ENCODE measurements at places on chromosomes 7 and 10.

GRCh38 chr7:123367484-123368122 lies 166.8 kb downstream of the IQUB start:
- peak; percentile 24 for DNase-seq

DNA sequence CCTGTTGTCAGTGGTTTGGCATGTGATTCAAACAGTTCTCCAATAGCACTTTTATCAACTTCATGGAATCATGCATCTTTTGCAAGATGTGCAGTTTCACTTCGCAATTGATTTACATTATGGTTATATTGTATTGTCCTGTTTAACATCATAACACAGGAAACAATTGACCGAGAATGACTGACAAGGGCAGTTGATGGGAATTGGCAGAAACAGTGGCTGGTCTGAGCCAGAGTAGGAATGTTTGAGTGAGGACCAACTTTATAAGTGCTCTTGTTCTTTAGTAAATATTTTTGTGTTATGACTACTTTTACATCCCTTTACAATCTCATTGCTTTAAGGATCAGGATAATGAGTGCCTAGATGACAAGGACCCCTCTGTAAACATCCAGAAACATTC lies 2.2 kb downstream of the KLHL7 start:
- DNase-seq, result no peak

DNA sequence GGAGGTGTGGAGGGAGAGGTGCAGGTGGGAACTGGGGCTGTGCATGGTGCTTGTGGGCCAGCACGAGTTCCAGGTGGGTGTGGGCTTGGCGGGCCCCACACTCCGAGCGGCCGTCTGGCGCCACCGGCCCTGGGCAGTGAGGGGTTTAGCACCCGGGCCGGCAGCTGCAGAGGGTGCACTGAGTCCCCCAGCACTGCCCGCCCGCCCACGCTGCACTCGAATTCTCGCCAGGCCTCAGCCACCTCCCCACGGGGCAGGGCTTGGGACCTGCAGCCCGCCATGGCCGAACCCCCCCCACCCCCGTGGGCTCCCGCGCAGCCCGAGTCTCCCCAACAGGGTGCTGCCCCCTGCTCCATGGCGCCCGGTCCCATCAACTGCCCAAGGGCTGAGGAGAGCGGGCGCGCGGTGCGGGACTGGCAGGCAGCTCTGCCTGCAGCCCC lies 810.2 kb downstream of the PCDH15 start:
- DNase-seq, result no peak

DNA sequence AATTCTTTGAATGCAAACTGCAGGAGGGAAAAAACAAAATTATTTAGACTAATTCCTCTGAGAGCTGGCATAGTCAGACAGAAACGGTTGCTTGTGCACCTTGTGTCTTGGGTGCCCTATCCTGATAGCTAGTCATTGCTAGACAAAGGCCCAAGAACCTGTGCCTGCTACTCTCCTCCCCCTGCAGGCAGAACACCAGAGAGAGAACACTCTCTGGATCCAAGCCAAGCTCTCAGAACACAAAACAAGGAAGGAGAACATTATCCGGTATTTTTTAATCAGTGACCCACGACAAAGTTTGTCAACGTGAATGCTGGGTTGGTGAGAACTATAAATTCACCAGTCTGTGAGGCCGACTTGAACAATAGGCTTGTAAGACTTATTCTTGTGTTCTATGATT lies 18.8 kb upstream of the PPP1R9A start:
- peak; percentile 86 for DNase-seq

- DNase-seq, result no peak
Measured at GRCh38 chr10:28833313-28833712, 156.0 kb downstream of the BAMBI start.

GRCh38 chr7:27156916-27157701 lies 634 bp upstream of the HOXA7 start:
- DNase-seq, result peak; percentile 72

DNA sequence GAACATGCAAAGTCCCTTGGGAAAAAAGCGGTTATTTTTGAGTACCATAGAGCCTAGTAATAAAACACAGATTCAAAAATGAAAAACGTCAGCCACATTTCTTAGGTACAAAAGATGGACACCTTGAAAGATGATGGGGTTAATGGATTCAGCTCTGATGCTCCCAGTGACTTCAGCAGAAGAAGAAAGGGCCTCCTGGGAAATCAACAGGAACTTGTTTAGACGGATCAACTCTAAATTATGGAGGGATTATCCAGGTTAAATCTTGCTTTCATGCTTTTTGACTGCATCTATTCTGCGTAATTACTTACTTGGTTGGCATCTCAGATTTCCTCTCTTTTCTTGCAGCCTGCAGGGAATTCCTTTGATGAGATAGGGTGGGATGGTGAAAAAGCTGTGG lies 82.5 kb downstream of the TMEM178B start:
- no peak for DNase-seq

GRCh38 chr10:69957886-69958555 lies 94.6 kb upstream of the MACROH2A2 start:
- DNase-seq, result peak; percentile 62

DNA sequence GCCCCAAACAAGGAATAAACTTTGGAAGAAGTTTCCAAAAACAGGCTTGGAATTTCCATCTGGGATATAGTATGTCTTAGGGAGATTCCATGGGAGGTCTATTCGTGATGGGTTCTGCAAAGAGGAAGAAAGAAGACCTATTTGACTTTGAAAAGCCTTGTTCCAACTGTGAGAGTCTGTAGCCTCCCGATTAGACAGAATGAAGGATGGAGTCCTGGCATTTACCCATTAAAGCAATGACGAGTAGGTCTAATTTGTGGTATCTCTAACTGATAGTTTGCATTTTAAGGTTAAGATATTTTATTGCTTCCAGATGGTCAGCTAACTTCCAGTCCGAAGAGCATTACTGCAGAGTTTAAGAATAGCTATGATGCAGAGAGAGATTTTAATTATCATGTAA lies 19.5 kb upstream of the GALNT17 start:
- DNase-seq, result no peak

GRCh38 chr10:131211559-131211958 lies 100.0 kb downstream of the TCERG1L start:
- DNase-seq, result no peak

- no peak for DNase-seq
Measured at GRCh38 chr7:116337800-116338199, 127.5 kb downstream of the TES start.

- no peak for DNase-seq
Measured at GRCh38 chr7:123028339-123028738, 32.8 kb upstream of the TAS2R16 start.

- DNase-seq, result no peak
Measured at GRCh38 chr10:102236006-102236405, 5.3 kb downstream of the PITX3 start.

DNA sequence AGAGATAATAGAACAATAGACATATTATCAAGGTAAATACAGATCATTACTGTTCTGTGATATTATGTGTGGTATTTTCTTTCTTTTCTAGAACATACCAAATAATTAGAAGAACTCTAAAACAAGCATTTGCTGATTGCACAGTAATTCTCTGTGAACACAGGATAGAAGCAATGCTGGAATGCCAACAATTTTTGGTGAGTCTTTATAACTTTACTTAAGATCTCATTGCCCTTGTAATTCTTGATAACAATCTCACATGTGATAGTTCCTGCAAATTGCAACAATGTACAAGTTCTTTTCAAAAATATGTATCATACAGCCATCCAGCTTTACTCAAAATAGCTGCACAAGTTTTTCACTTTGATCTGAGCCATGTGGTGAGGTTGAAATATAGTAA lies 185.5 kb downstream of the CFTR start:
- no peak for DNase-seq

GRCh38 chr10:51960494-51960895 lies 261.1 kb upstream of the CSTF2T start:
- peak; percentile 69 for DNase-seq

DNA sequence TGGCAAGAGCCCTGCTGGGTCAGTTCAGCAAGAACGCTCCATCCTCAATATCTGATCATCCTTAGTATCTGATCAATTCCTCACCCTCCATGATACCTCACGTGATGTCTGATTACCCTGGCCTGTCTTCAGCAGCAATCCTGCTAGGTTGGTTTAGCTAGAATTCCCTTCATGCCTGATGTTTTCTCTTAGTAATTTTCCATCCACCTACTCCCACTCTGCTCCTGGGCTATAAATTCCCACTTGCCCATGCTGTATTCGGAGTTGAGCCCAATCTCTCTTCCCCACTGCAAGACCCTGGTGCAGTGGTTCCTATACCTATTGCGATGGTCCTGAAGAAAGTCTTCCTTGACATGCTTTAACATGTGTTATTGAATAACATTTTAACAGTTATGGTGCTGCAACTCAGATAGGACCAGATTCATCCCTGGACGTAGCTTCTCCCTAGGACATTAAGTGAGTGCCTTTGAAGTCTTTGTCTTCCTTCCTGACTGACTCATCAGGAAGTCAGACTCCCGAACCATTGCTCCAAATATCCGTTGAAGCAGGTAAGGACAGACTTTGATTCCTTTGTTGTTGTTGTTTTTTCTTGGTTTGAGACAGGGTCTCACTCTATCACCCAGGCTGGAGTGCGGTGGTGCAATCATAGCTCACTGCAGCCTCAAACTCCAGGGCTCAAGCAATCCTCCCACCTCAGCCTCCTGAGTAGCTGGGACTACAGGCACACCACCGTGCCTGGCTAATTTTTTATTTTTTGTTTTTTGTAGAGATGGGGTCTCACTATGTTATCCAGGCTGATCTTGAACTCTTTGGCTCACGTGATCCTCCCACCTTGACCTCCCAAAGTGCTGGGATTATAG lies 29.4 kb upstream of the CLDN3 start:
- no peak for DNase-seq

- DNase-seq, result no peak
Measured at GRCh38 chr10:69787681-69788080, 14.0 kb upstream of the COL13A1 start.

DNA sequence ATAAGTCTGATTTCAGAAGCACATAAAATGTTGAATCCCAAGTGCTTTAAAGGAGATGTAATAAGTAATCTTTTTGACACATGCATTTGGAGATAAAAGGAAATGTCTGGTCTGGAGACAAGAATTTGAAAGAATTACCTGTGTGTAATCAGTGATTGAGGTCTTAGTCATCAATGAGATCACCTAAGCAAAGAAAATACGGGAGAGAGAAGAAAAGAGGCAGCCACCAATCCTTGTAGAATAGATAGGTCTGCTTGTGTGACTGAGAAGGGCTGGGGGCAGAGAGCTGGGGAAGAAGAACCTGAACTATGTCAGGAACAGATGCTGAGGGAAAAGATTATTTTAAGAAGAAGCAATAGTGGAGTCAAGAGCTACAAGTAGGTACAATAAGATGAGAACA lies 49.3 kb upstream of the ITPRID1 start:
- no peak for DNase-seq

GRCh38 chr7:76358011-76358480 lies 745 bp downstream of the YWHAG start:
- DNase-seq, result peak; percentile 79

- no peak for DNase-seq
Measured at GRCh38 chr7:2225336-2225735, 7.4 kb downstream of the MAD1L1 start.

GRCh38 chr7:128271471-128271941 lies 30.4 kb downstream of the LEP start:
- DNase-seq, result peak; percentile 17

DNA sequence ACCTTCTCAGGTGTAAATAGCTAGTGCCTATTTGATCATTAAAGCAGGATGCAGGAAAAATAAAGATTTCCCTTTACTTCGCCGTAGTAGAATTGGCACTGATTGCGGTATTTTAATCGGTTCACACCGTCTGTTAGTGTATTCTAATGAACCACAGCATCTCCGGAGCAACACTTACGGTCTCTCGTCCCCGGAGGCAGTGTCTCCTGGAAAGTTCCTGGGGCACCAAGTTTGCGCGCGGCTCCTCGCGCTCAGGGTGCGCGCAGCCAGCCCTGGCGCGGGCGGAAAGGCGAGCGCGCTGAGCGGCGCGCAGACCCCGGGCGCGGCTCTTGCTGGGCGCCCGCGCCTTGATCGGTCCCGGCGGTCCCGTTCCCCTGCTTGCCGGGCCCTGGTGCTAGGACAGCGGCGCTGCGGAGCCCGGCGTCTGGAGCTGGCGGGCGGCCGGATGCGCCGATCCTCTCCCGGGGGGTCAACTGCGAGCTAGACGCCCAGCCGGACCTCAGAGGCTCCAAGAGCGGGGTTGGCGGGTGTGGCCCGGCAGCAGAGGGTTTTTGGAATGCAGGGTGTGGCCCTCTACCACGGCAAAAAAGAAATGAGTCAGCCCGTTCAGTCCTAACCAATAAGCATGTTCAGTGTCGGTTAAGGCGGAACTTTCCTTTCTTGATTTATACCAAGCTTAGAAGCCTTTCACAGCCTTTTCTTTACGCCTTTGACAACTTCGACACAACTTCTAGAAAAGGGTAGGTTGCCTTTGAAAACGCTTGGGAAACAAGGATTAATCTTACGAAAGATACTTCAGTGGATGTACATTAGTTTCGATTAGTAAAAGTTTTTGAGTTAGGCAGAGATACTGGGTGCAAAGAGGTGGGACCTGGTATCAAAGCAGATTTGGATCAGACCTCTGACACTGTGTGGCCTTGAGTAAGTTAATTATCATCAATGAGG lies 166.8 kb upstream of the ASAH2 start:
- peak; percentile 57 for DNase-seq

DNA sequence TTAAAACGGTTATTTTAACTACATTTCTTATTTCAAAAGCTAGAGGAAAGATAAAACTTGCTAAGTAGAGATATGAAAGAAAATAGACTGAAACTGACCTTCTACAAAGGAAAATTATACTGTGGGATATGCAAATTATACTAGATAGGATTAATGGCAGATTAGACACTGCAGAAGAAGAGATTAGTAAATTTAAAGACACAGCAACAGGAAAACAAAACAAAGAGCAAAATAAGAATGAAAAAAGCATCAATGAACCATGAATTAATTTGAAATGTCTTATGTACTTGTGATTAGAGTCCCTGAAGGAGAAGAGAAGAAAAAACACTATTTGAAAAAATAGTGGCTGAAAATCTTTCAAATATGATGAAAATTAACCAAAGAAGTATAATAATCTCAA lies 52.3 kb downstream of the RNF32 start:
- DNase-seq, result no peak

- DNase-seq, result no peak
Measured at GRCh38 chr7:28893888-28894287, 64.2 kb downstream of the TRIL start.

DNA sequence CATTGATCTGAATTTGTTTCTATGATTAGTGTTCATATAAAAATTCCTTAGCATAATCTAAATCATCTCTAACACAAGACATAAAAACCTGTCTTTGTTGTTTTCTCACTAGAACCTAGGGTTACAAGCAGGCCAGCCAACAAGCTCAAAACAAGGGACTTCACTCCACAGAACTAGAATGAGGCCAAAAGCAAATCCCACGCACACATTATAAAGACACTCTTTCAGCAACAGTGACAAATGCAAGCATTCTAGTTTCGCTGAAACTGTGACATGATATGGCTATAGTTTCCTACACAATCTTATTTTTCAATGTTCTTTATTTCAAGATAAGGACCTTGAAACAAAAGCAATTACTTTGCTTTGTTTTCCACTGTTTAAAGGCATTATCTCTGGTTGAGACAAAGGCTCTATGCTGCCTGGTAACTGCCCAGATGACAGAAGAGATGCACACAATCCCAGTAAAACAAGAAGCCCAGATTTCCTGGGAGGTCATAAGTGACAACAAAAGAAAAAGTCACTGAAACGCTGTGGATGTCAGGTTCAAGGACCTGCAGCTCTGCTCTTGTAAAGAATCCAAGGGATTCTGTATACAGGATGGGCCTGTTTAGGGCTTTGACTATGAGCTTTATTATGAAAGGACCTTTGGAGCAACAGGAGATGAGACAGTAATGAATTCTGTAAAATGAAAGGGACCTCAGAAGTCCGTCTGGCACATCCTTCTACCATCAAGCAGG lies 105.3 kb downstream of the SORCS1 start:
- no peak for DNase-seq
